ENCODE measurements at places on chromosomes 13 and 19.

GRCh38 chr13:97367016-97367822 lies 66.8 kb upstream of the RAP2A start:
- DNase-seq, result no peak

DNA sequence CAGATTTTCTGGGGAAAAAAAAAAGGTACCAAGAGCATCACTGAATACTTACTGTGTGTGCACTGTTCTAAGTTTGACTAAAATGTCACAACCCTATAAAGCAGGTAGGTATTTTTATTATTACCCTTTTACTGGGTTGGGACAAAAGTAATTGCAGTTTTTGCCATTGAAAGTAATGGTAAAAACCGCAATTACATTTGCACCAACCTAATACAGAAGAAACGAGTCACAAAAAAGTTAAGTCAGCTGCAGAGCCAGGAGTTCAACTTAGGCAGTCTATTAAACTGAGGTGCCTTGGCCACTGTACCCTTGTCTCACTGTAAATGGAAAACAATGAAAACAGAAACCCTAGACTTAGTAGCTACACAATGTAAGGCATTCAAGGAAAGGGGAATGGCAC lies 281.9 kb downstream of the SUCLA2 start:
- DNase-seq, result no peak

DNA sequence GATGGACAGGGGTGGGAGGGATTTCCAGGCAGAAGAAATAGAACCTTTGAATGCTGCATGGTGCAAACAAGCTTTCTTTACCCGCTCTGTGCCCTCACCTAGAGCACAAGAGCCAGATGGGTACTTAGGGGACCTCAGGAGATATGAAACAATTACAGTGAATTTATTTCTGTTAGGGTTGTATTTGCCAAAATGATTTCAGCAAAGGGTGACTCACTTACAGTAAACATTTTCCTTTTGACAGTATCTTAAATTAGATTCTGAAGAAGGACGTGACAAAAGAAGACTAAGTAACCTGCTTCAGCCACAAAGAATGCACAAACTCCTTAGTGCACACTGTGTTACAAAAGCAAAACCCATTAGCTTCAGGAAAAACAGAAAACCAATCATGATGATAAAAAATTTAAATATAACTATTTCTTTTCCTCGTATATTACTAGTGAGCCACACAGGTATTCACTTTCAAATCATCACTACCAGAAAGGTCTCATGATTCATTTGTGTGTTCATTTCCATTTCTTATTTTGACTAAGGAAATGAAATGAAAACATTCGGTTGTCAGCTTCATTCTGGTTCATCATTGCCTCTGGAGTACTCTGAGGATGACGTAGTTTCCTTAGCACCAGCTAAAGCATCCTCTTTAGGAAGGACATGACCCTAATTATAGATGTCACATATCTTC lies 158.8 kb downstream of the NHLRC3 start:
- no peak for DNase-seq

DNA sequence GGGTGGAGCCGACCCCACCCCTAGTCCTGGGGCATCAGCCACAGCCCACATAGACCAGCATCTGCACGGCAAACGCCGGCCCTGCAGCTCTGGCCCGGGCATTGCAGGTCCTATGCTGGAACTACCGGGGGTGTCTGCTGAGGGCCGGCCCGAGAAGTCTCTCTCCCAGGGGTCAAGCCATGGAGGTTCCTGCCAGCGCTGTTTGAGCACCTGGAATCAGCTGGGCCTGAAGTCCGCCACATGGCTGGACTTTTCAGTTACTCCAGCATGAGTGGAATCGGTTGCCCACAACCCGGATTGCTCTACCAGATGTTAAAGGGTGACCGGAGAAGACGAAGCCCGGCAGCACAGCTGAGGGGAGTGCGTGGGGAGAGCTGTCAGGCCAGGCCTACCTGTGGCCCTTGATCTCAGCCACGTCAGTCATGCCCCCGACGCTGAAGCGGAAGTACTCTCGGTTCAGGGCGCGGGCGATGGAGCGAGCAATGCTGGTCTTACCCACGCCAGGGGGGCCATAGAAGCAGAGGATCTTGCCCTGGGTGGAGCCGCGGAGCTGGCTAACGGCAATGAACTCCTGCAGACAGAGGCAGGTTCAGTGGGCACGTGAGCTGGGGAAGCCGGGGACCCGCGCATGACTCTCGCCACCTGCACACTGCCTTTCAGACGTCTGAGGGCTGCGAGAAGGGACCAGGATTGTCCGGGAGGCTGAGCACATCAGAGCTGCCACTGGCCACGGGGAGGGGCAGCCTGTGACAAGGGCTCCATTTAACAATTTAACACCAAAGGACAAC lies 8.7 kb downstream of the RPL36 start:
- no peak for DNase-seq

- no peak for DNase-seq
Measured at GRCh38 chr13:106355866-106356265, 179.6 kb downstream of the EFNB2 start.
